ENCODE measurements at places on chromosomes 7 and 10. TPM values are rescaled to one million over a fixed set of nuclear protein-coding genes. Genes with fewer than 3 reads are reported as not detected.

- DNase-seq: no peak
Measured at GRCh38 chr7:655758-656157, 70.7 kb upstream of the DNAAF5 start.

GRCh38 chr10:14553448-14553847 is 221.2 kb downstream of the FAM107B start:
- DNase-seq: peak; percentile 39

- DNase-seq: no peak
Measured at GRCh38 chr10:118310822-118311221, 31.3 kb downstream of the FAM204A start.

- no peak for DNase-seq
Measured at GRCh38 chr7:57205000-57205399, 72.8 kb upstream of the ZNF479 start.

FAM170B gene
- not detected for total RNA-seq

All from lung microvascular endothelial cell (primary cell).